HepG2 (cell line): ENCODE measurements at places on chromosomes 7 and 10.

GRCh38 chr10:97919012-97919411 lies 69.4 kb downstream of the GOLGA7B start:
- no peak overlapping the region for H3K27ac ChIP-seq
- H3K27me3 ChIP-seq = peaks cover 12% of the 10 kb centered on the region; the same call in 1 of the 3 replicates
- H3K4me1 ChIP-seq = no peaks in the 10 kb centered on the region

DNA sequence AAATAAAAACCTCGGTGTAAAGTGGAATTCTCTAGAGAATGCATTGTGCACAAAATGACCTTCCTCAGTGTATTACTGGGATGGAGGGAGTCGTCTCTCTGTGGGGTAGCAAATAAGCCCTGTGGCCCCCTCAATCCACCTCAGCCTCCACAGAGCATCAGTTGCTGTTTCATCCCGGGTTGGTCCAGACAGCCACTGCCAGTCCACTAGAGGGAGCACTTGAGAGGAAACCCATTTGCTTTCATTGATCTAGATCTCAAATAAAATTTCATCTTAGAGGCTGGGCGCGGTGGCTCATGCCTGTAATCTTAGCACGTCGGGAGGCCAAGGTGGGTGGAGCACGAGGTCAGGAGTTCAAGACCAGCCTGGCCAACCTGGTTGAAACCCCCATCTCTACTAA lies 1128.7 kb downstream of the CNTNAP2 start:
- no peak overlapping the region for H3K27ac ChIP-seq
- DNase-seq = peak; percentile 9
- no peaks in the 10 kb centered on the region for H3K27me3 ChIP-seq
- no peaks in the 10 kb centered on the region for H3K4me1 ChIP-seq

GRCh38 chr10:86876748-86877147 lies 80.7 kb downstream of the MMRN2 start:
- H3K27me3 ChIP-seq = no peaks in the 10 kb centered on the region
- H3K27ac ChIP-seq = no peak overlapping the region
- peaks cover 2% of the 10 kb centered on the region for H3K4me1 ChIP-seq
- H3K4me3 ChIP-seq = no peak overlapping the region

DNA sequence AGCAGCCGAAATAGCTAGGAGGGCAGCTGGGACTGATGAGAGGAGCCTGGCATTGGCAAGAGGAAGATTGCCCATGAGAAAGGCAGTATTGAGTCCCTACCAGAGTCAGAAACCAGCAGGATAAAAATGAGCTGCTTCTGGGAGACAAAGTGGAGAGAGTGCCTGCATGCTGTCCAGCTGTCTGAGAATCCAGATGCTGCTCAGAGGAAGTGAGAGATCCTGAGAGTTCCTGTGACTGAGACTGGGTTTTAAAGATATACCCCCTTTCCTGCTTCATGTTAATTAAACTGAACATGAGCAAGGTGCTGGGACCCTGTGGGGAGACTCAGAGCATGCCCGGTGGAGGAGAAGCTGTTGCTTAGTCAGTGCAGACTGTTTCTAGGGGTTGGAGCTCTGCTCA lies 107.5 kb downstream of the KIF20B start:
- H3K4me3 ChIP-seq = no peak overlapping the region
- no peak overlapping the region for H3K27ac ChIP-seq
- DNase-seq = no peak
- H3K4me1 ChIP-seq = peaks cover 17% of the 10 kb centered on the region
